A673 (cell line): ENCODE measurements at places on chromosomes 3 and 15. TPM values are rescaled to one million over a fixed set of nuclear protein-coding genes. Genes with fewer than 3 reads are reported as not detected.
A peak's percentile ranks its signal among the peaks of the same experiment; 100 is the strongest.

- DNase-seq, result no peak
Measured at GRCh38 chr3:161149529-161149928, 44.4 kb upstream of the B3GALNT1 start.

DNA sequence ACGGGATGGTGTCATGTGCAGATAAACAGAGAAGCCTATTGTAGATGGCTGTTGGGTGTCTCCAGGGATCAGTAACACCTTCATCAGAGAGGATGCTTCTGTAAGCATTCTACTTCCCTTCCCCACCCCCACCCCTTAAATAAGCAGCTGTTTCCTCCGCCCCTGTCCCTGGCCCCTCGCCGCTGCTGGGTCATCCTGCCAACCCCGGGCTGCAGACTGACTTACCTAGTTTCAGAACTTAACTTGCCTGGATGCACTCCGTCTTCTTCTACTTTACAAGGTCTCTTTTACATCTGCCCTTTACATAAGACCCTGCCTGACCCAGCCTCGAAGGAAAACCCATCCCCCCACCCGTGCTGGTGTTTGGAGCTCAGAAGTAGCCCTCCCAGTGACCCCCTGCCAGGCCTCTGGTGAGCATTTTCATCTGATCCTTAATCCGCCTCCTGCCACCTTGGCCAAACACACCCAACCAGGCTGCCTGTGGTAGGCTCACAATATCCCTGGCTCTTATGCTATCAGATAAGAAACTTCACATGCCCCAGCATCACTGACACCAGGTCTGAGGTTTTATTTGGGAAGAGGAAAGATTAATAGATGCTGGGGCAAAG lies 103.0 kb upstream of the HES1 start:
- no peak for DNase-seq

GRCh38 chr3:188964957-188965356 lies 206.8 kb upstream of the TPRG1 start:
- no peak for DNase-seq

DNA sequence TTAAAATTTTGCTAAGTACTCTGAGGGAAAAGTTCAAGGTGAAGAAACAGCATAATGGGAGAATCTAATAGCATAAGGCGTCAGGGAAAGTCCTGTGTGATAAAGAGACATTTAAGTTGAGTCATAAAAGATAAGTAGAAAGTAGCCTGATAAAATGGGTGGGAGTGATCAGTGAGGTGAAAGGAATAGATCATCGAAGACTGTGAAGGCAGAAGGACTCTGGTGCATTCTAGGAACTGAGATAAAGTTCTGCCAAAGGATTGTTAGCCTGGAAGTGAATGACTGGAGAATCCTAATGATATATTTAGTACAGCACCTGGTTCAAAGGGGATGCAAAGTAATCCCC lies 149.9 kb downstream of the CFAP20DC start:
- no peak for DNase-seq

The TTLL3 gene
- total RNA-seq, result 6.7 and 9.5 TPM in 2 replicates

The TMEM212 gene
- not detected in 2 replicates for total RNA-seq

GRCh38 chr15:55003965-55004873 lies 192.5 kb downstream of the RSL24D1 start:
- no peak for DNase-seq

GRCh38 chr3:12926660-12927059 lies 85.3 kb upstream of the RPL32 start:
- no peak for DNase-seq

DNA sequence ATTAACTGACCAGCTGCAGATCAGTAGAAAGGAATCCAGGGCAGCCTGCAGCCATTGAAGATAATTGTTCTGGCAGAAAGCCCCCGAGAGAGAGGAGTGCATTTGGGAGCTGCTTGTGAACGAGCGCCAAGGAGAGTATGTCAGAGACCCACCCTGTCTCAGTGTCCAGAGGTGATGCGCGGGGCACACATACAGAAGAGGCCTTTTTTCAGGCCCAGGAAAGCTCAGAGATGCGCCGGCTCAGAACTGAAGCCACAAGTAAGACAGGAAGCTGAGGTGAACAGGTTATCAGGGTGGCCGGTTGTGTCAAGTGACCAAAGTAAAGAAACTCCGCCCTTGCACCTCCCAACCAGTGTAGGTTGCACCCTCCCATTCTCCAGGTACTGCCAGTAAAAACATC lies 59.8 kb upstream of the HEG1 start:
- no peak for DNase-seq

- DNase-seq, result no peak
Measured at GRCh38 chr15:89186803-89187202, 34.6 kb downstream of the RLBP1 start.

The DNAJB8 gene
- not detected in 2 replicates for total RNA-seq

DNA sequence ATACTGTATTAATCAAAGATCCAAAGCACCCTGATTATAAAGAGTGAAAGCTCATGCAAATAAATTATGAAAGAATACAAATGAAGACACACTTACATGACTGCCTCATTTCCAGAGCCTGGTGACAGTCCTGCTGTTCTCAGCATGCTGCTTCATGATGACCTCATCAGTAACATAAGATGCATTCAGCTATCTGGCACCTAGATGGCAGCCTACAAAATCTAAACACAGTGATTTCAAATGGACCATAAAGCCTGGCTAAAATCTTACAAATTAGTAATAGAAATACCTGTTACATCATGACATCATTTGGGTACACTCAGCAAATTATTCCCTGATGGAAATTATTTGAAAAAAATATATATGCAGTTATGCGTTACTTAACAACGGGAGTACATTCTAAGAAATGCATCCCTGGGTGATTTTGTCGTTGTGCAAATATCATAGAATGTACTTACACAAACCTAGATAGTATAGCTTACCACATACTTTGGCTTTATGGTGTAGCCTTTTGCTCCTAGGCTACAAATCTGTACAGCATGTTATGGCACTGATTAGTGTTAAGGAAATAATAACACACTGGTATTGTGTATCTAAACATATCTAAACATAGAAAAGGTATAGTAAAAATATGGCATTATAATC lies 207.2 kb downstream of the EPHA3 start:
- peak; percentile 87 for DNase-seq

- DNase-seq, result no peak
Measured at GRCh38 chr3:194696702-194697101, 11.0 kb downstream of the FAM43A start.

DNA sequence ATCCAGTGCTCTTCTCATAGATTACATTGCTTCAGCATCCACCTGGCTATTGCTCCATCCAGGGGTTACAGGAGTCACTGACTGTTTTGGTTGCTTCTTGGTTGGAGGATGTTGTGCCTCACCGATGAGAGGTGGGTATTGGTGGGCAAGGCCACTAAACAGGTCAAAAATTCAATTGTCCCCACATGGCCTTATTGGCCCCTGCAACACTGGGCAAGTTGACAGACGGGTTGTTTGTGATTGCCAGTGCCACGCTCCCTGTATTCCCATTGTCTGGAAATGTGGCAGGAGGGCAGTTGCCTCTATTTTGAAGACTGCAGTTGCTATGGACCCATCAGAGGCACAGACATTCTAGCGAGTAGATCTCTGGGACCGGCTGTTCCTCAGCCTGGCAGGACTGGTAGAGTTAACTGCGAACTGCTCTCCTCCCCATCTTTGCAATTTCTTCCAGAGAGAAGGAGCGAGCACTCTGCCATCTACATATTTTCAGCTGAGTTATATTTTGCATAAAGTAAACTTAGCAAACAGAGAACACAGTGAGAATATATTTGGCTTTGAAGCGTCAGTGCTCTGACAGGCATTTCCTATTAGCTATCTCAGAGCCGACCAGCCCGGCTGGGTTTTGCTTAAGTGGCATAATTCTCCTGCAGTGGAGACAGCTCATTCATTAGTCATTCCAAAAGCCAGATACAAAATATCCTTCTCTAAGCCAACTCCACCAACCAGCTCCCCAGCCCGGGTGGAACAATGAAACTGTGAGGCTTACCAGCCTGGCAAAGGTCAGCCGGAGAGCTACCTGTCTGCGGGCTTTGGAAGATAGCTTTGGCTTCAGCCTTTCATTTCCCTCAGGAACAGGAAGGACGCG lies 26.0 kb upstream of the MAGEF1 start:
- DNase-seq, result peak; percentile 44
